ENCODE measurements at places on chromosomes 2 and 18. TPM values are rescaled to one million over a fixed set of nuclear protein-coding genes. Genes with fewer than 3 reads are reported as not detected.

DNA sequence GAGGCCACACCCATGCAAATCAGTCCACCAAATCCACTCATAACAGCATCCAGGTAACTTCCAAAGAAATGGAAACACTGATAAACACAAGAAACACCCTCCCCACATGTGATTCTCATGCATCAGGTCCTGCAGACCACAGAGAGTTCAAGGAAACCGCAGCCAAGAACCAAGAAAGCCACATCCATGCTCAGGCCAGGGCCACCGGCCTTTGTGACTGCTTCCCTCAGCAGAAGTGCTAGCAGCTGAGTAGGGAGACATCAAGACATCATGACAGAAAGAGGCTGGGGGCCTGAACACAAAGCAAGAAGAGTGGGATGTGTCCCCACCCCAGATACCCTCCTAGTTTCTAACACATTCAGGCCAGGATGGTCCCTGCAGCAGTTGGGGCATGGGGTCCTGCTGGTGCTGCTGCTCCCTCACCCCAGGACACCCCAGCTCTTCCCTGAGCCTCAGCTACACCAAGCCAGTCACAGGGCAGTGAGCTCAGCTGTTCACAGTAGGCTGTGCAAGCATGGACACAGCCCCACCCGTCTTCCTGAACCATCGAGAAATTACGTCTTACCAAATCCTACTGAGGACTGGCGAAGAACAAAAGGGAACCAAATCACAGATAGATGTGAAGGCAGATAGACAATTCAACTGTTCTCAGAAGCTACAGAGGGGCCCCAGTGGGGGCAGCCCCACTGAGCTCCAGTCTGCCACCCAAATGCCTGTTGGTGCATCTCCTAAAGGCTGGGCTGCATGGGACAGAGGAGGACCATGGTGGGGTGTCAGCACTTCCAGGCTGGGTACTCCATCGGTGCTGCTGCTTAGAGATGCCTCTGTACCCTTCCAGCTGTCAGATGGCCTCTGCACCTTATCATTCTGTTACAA, 60.9 kb downstream of the HDAC4 start:
- no peaks in the 10 kb centered on the region for H3K27me3 ChIP-seq
- no peaks in the 10 kb centered on the region for H3K36me3 ChIP-seq
- DNase-seq = no peak
- H3K4me1 ChIP-seq = peaks cover 11% of the 10 kb centered on the region
- H3K4me3 ChIP-seq = no peak overlapping the region
- no peak overlapping the region for H3K27ac ChIP-seq

DNA sequence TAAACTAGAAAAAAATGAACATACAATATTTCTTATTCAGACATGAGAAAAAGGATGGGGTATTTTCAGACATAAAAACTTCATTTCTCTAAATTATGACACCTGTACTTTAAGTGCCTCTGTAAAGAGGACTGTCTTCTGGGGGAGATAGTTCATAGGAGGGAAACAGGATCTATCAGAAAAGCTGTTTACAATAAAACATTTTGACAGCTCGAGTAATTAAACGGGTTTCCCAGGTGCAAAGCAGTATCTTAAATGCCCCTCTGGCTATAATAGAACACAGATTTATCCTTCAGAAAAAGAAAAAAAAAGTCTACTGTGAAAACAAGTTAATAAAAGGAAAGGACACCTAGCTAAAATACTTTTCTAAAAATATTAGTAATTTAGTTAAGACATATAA, 311.4 kb upstream of the UBE2E3 start:
- no peaks in the 10 kb centered on the region for H3K36me3 ChIP-seq
- no peak overlapping the region for H3K27ac ChIP-seq
- H3K4me3 ChIP-seq = no peak overlapping the region
- H3K4me1 ChIP-seq = no peaks in the 10 kb centered on the region
- H3K27me3 ChIP-seq = no peaks in the 10 kb centered on the region

DNA sequence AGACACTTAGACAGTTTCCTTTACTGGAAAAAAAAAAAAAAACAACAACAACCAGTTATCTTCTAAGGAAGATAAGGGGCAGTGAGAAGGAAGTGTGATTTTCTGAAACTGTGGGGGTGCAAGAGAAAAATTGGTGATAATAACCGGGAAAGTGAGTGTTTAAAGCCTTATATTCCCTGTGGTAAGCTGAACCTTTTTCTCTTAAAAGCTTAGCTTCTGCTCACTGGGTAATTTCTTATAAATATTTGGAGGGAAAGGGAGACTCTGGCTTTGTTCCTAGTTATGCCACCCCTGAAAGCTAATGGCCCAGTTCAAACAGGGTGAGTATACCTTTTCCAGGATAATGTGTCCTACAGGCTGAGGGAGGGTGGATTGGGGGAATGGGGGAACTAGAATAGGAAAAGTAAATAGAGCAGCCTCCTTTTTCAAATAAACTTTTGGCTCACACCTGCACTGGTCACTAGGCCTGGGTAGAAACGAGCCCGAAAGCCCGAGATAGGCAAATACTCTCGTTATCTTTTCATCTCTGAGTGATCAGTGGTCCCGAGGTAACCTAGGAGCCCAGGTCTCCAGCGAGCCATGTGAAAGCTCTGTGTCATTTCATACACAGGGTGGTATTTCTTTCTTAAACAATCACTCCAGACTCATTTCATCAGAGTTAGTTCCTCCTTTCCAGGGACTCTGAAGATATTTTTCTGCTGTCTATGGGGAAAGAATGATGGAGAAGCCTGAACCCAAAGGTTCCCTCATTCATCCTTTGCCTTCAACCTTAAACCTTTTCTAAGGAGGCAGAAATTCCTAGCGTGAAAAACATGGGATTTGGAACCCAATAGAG, 15.5 kb upstream of the SRBD1 start:
- no peak overlapping the region for H3K27ac ChIP-seq
- peaks cover 14% of the 10 kb centered on the region for H3K27me3 ChIP-seq
- H3K4me1 ChIP-seq = peaks cover 10% of the 10 kb centered on the region
- H3K4me3 ChIP-seq = no peak overlapping the region

- H3K27me3 ChIP-seq = no peaks in the 10 kb centered on the region
- no peaks in the 10 kb centered on the region for H3K36me3 ChIP-seq
- no peak overlapping the region for H3K4me3 ChIP-seq
- H3K27ac ChIP-seq = no peak overlapping the region
- no peak for DNase-seq
Measured at GRCh38 chr18:70553245-70553935, 264.5 kb downstream of the SOCS6 start.

Gene CPLX4
- not detected for polyA plus RNA-seq

- H3K4me3 ChIP-seq = no peak overlapping the region
- no peak for DNase-seq
- H3K27me3 ChIP-seq = no peaks in the 10 kb centered on the region
- no peaks in the 10 kb centered on the region for H3K36me3 ChIP-seq
Measured at GRCh38 chr2:14982790-14983189, 350.3 kb downstream of the LRATD1 start.

DNA sequence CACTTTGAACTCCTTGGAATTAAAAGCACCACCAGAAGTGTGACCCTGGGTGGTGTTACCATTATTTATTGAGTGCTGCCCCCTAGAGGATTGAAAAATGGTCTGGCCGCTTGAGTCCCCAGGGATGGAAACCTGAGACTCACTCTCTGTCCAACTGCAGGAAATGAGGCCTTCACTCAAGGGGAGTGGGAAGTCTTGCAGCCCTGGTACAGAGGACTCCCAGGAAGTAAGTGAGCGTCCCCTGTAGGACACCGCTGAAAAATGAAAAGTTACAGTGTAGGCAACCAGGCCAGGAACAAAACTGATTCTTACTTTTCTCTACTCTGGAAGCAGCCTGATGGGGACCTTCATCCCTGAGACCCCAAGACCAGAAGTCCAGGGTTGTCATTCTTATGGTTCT, 2.2 kb upstream of the NRP2 start:
- H3K27me3 ChIP-seq = peaks cover 41% of the 10 kb centered on the region
- H3K27ac ChIP-seq = no peak overlapping the region
- DNase-seq = peak; percentile 76
- peaks cover 12% of the 10 kb centered on the region for H3K4me1 ChIP-seq
- H3K36me3 ChIP-seq = no peaks in the 10 kb centered on the region

GRCh38 chr2:131584940-131585339, 57.3 kb downstream of the CCDC74A start:
- H3K27me3 ChIP-seq = peaks cover 2% of the 10 kb centered on the region
- H3K27ac ChIP-seq = no peak overlapping the region
- DNase-seq = no peak
- H3K36me3 ChIP-seq = no peaks in the 10 kb centered on the region
- no peaks in the 10 kb centered on the region for H3K4me1 ChIP-seq

DNA sequence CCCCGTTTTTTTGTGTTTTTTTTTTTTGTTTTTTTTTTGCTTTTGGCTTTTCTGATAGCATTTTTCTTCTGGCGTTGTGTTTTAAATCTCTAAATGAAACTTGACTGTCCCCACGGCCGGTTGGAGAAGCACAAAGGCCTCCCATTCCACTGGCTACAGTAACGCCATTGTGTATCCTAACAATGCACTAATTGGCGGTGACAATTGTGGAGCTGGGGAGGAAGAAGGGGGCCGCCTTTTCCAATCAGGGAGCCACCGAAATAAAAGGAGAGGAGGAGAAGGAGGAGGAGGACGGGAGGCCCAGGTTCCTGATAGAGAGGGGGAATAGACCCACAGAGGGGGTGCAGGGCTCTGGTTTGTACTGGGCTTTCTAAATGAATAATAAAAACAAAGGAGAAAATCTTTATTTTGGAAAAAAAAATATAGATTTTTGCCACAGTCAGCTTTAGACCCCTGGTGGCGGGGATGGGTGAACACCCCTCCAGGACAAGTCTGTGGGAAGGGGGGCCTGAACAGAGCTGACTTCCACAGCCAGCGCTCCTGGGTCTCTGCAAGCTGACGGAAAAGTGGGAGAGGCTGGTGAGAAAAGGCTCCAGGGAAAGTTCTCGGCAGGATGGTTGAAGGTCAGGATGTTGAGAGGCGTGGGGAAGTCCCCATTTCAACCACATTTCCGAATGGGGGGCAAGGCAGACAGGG, 43.7 kb upstream of the FZD5 start:
- no peak for DNase-seq
- no peak overlapping the region for H3K27ac ChIP-seq

Gene ALPP
- not detected for polyA plus RNA-seq

GRCh38 chr2:70832386-70832785, 3.2 kb downstream of the CD207 start:
- peaks cover 20% of the 10 kb centered on the region for H3K4me1 ChIP-seq
- H3K27ac ChIP-seq = no peak overlapping the region
- H3K4me3 ChIP-seq = no peak overlapping the region
- peaks cover 5% of the 10 kb centered on the region for H3K27me3 ChIP-seq
- H3K36me3 ChIP-seq = no peaks in the 10 kb centered on the region

DNA sequence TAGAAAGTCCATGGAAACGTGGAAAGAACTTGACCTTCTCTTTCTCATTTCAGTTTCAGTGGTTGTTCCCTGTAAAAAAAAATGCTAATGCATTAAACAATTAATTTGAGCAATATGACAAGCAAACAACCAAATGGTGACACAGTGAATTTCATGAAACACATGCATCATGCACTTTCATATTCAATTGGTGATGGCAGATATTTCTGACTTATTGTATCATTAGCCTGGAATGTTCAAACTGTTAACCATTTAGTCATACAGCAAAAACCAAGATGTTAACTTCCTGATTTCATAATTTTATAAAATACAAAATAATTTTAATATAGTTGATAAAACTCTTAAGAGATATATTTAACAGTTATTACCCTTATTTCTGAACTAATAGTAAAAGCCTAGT, 85.5 kb downstream of the SCN1A start:
- H3K4me3 ChIP-seq = no peak overlapping the region
- H3K27ac ChIP-seq = no peak overlapping the region
- H3K27me3 ChIP-seq = no peaks in the 10 kb centered on the region
- peaks cover 2% of the 10 kb centered on the region for H3K36me3 ChIP-seq
- H3K4me1 ChIP-seq = no peaks in the 10 kb centered on the region

GRCh38 chr2:156305121-156305520, 27.4 kb downstream of the NR4A2 start:
- H3K27ac ChIP-seq = no peak overlapping the region
- no peaks in the 10 kb centered on the region for H3K36me3 ChIP-seq
- H3K4me3 ChIP-seq = no peak overlapping the region
- no peaks in the 10 kb centered on the region for H3K27me3 ChIP-seq

- no peaks in the 10 kb centered on the region for H3K27me3 ChIP-seq
- no peaks in the 10 kb centered on the region for H3K4me1 ChIP-seq
- H3K27ac ChIP-seq = no peak overlapping the region
- DNase-seq = no peak
- H3K4me3 ChIP-seq = no peak overlapping the region
Measured at GRCh38 chr2:100352521-100352920, 30.2 kb upstream of the LONRF2 start.

Gene CRYGC
- polyA plus RNA-seq = 0.20 TPM

GRCh38 chr2:216548901-216549331, 50.3 kb downstream of the RPL37A start:
- no peak overlapping the region for H3K27ac ChIP-seq
- DNase-seq = no peak
- H3K4me3 ChIP-seq = no peak overlapping the region
- H3K4me1 ChIP-seq = peaks cover 50% of the 10 kb centered on the region
- H3K36me3 ChIP-seq = no peaks in the 10 kb centered on the region

- no peaks in the 10 kb centered on the region for H3K27me3 ChIP-seq
- H3K36me3 ChIP-seq = peaks cover 1% of the 10 kb centered on the region
- DNase-seq = no peak
- peaks cover 21% of the 10 kb centered on the region for H3K4me1 ChIP-seq
Measured at GRCh38 chr18:23226930-23227725, 91.8 kb downstream of the CABLES1 start.

Gene TMEM182
- polyA plus RNA-seq = 8.7 TPM

Gene QPCT
- polyA plus RNA-seq = 1.2 TPM

GRCh38 chr2:224085246-224085645, 46.2 kb upstream of the SERPINE2 start:
- no peak overlapping the region for H3K27ac ChIP-seq
- H3K36me3 ChIP-seq = no peaks in the 10 kb centered on the region
- H3K4me3 ChIP-seq = no peak overlapping the region
- 0 out of 3 replicates have a peak, but pooled peaks cover 14% of the 10 kb centered on the region for H3K27me3 ChIP-seq
- H3K4me1 ChIP-seq = peaks cover 9% of the 10 kb centered on the region

DNA sequence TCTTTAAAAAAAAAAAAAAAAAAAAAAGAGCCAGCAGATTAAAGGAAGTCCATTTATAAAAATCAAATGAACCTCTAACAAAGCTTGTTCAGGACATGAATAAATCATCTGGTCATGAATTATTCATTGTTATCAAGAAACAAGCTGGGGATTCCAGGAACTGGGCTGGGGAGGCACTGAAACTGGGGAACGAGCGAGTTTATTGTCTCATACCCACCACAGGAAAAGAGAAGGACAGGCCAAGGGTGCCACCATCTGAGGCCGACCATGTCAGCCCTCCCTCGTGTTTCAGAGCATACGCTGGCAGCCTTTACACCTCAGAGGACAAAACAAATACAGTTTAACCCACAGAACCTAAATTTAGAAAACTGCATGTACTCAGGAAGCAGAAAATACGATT, 164.2 kb downstream of the VWC2L start:
- no peaks in the 10 kb centered on the region for H3K36me3 ChIP-seq
- H3K4me3 ChIP-seq = no peak overlapping the region
- no peak for DNase-seq
- no peaks in the 10 kb centered on the region for H3K27me3 ChIP-seq
- no peaks in the 10 kb centered on the region for H3K4me1 ChIP-seq
- H3K27ac ChIP-seq = no peak overlapping the region

Gene XPO1
- polyA plus RNA-seq = 67.4 TPM

GRCh38 chr18:10565835-10566234, 40.0 kb downstream of the NAPG start:
- H3K4me3 ChIP-seq = no peak overlapping the region
- no peaks in the 10 kb centered on the region for H3K4me1 ChIP-seq
- H3K27me3 ChIP-seq = no peaks in the 10 kb centered on the region
- no peaks in the 10 kb centered on the region for H3K36me3 ChIP-seq
- DNase-seq = no peak
- H3K27ac ChIP-seq = no peak overlapping the region

GRCh38 chr2:240705204-240705791, 13.6 kb downstream of the AQP12A start:
- no peak overlapping the region for H3K4me3 ChIP-seq
- no peak for DNase-seq
- no peak overlapping the region for H3K27ac ChIP-seq
- no peaks in the 10 kb centered on the region for H3K36me3 ChIP-seq
- H3K27me3 ChIP-seq = peaks cover 35% of the 10 kb centered on the region

All from HepG2 (cell line).